ENCODE measurements at places on chromosomes 16 and 17.
A peak's percentile ranks its signal among the peaks of the same experiment; 100 is the strongest.

DNA sequence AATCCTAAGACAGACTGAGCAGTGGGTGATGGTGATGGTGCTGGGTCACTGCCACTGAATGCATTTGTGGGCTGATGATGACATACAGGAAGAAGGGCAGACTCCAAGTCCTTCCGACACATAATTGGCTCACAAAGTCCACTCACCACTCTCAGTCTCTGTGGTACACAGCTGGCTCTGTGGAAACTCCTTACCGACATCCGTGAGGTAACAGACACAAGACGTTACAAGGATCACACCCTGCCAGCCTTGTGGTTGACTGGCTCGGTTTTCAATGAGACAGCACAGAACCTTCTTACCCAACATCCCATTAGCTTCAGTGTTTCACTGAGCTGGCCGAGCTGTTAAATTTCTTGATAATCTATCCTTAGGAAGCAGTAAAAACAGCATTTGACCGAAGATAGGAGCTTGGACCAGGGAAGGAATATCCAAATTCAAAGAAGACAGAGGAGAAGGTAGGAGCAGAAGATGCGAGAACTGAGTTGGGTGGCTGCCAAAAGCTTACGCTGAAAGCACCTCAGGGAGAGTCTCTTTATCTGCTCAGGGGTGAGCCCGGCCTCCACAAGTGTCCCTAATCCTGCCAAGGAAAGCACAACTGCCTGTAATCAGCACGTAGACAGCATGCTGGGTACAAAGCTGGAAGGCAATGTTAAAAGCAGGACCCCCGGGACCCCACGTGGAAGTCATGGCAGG is 5.5 kb upstream of the MXRA7 start:
- DNase-seq: peak; percentile 100

GRCh38 chr17:77460514-77461046 is 319.8 kb downstream of the SEC14L1 start:
- DNase-seq: no peak

- no peak for DNase-seq
These were observed 95.5 kb upstream of the ZNF469 start for GRCh38 chr16:88287219-88287618.

DNA sequence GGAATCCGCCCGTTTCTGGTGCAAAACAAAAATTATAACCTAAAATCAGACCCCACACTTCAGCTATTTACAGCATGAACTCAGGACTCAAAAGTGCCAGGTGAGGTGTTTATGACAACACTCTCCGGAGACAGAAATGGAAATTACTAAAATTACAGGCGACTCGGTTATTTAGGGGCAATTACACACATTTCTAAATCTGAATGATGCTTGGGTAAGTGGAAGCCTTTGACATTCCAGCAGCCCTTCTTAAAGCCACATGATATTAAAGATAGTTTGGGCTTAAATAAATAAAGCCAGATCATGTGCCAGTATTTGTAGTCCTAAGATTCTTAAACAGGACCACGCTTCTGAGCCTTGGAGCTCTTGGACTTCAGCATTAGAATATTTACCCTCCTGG is 36.7 kb upstream of the PMP22 start:
- DNase-seq: no peak

DNA sequence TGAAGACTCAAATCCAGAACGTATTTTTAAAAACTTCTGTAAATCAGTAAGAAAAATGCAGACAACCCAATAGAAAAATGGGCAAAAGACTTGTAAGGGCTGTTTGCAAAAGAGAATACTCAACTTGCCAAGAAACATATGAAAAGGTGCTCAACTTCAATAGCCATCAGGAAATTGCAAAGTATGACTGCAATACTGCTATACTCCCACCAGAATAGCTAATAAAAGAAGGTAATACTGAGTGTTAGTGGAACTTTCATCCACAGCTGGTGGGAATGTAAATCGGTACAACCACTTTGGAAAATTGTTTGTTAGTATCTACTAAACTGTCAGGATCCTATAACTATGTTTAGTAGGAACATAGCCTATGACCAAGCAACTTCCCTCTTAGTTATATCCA is 48.1 kb downstream of the TBX4 start:
- no peak for DNase-seq

DNA sequence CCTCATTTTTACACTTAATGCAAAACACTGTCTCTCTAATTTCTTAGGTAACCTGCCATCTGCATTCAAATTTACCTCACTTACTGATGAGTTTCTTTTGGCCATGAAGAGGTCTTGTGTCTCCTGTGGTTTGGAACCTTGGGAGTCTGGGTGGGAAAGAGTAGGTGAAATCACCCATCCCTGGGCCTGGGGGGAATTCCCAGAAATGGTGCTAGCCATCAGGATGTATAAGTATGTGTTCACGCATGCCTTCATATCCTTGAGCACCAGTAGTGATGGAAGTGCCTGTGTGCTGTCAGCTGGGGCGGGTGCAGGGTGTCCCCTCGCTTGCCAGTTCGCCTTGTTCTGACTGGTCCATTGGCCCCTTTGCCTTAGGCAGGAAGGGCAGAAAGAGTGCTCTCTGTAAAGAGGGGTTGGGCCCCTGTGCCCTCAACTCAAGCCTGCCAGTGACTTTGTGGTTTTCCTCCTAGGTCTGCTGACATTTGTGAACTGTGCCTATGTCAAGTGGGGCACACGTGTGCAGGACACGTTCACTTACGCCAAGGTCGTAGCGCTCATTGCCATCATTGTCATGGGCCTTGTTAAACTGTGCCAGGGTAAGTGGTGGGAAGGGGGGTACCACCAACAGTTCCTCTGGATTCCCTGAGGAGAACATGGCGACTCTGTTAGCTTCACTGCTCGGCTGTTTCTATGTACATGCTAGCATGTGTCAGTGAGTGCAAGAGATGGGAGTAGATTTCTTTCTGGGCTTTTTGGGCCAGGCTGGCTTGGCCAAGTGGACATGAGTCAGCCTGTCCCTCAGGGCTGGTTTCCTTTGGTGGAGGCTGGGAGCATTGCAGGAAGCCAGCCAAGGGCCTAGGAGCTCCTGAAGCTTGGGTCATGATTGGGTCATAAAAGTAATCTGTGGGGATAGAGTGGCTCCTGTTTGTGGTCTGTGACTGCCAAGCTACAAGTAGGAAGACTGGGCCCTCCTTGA is 23.2 kb downstream of the SLC7A6OS start:
- peak; percentile 65 for DNase-seq

GRCh38 chr16:12188935-12189249 is 212.4 kb downstream of the SNX29 start:
- no peak for DNase-seq

DNA sequence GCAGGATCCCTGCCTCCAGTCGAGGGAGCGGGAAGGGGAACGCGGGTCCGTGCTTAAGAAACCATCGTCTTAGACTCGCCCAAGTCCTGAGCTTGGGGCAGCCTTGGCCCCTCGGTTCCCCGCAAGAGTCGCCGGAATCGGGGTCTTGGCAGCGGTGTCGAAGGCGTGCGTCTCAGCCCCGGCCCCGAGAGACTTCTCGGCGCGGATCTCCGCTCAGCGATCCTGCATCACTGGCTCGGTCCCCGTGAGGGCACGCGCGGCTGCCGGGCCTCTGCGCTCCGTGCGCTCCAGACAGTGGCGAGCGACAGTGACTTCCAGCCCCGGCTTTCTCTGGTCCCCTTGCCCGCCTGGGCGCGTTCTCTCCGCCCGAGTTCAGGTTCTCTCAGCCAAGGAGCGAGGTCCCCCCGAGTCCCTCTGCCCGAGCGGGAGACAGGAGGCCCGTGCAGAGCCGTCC is 380 bp downstream of the HS3ST3A1 start:
- no peak for DNase-seq

- no peak for DNase-seq
These were observed 354.9 kb downstream of the C16orf95 start for GRCh38 chr16:86962259-86962658.

DNA sequence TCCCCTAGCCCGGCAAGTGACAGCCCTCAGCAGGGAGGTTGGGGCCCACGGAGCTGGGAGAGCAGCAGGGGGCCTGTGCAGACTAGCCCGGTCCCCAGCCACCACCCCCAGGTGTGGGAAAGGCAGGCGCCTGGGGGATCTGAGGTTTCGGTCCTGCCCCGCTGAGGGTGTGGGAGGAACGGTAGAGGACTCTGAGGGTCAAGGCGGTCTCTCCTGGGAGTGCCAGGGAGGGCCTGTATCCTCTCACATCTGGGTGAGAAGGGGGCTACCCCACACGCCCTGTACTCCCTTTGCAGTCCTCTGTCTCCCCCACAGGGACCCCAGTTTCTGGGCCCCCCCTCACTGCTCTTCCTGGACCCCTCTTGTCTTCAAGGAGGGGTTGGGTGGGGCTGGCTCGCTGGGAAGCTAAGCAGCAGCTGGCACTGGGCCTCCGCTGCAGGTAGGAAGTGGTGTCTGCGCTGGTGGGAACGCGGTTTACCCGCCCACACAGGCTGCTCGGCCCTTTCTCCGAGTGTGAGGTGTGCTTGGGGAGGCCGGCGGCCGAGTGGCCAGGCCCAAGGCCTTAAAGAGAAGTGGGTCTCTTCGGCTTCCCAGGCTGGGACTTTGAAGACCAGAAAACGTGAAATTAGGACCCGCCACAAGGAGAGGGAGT is 15.4 kb downstream of the CD7 start:
- no peak for DNase-seq

DNA sequence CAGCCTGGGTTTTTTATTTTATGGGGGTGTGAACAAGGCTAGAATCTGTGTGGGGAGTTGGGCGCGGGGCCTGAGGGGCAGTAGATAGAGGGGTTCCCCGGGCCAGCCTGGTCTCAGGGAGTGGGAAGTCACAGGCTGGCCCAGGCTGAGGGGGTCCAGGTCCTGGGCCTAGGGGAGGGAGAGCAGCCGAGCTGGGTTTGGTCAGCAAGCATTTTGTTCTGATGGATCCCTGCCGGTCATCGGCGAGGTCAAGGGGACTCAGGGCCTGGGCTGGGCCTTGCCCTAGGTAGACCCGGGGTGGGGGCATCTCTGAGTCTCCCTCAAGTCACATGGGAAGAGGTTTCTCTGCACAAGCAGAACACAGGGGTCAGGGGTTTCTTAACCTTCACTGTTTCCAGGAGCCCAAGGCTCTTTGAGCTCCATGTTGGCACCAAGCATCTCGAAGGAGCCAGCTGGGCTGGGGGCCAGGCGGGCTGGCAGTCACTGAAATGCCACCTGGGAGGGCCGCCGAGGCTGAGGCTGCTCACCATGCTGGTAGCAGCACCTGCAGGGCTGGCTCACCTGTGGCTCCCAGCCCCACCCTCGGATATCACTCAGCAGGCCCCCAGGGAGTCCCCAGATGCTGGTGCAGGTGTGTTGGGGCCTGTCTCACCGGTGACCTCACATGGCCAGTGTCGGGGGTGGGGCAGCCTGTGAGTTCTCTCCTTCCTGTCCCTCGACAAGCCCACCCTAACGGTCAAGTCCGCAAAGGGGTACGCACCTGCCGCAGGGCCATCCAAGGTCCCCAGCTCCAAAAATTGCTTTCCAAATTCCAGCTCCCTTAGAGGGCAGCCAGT is 41.0 kb downstream of the SLC7A5 start:
- no peak for DNase-seq

Data from astrocyte (in vitro differentiated cells and primary cell).